ENCODE measurements at places on chromosomes 1 and 21.

DNA sequence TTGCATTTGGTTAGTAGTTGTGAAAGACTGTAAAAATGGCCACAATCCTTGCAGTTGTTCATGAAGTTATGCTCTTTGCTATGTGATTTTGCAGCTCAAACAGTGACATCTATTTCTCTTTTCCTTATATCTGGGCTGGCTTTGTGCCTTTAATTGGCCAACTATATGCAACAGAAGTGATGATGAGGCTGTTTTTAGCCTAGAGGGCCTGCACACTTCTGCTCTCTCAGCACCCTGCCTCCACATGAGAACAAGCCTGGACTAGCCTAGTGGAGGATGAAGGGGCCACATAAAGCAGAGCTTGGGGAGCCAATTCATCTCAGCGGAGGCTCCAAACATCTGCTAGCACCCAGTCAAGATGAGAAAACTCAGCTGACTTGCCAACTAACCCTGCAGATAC lies 339.8 kb downstream of the OMA1 start:
- no peak for DNase-seq

DNA sequence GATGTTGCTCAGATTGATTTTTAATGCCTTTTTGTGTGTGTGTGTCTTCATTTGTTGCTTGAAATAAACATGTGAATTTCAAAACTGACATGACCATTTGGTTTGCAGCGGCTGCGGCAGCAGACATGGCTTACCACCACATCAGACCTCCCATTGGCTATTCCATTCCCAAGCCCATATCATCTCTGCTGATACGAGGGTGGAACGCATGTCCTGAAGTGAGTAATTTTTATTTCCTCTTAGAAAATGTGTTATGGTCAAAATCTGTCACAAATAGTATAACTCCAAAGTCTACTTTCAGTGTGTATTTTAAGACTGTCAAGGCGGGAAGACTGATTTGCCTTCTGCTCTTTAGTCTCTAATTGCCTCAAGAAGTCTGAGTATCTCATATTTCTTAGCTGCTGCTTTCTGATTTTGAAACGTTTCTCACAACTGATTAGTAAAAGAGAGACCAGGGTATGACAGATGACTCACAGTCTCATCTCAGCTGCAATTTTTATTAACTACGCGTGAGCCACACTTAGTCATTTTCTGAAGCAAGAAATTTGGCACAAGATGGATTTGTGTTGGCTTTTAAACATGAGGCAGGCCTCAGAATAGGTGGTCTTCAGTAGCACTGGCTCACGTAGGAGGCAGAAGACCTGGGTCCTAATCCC lies 49.0 kb downstream of the LRRC53 start:
- no peak for DNase-seq

DNA sequence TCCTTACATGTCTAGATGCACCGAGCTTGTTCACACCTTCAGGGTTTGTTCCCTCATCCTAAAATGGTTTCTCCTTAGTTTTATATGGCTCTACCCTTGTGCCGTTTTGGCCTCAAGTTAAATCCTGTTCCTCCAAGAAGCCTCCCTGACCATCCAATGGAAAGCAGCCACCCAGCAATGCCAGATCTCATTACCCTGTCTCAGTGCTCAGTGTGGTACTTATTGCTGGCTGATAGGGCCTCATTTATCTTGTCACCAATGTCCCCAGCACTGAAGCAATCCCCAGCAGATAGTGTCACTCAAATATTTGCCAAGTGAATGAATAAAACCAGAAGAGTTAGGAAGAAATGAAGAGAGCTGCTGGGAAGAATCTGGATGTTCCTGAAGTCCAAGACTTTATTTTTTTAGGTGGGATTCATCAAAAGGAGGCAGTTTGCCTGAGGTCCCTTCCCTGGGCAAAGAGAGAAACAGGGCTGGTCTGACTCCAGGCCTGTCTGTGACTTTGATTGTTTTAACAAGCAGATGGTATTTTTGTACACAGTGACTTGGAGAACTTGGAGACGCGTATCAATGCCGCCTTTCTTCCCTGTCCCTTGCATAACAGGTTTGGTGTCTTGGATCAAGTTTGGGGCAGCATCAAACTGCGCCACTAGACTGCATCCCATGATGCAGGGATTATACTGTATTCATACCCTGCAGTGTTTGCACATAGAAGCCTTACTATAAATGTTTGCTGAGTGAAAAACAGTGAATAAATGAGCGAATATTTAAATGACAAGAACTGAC lies 221.2 kb downstream of the DISC1 start:
- DNase-seq: no peak

DNA sequence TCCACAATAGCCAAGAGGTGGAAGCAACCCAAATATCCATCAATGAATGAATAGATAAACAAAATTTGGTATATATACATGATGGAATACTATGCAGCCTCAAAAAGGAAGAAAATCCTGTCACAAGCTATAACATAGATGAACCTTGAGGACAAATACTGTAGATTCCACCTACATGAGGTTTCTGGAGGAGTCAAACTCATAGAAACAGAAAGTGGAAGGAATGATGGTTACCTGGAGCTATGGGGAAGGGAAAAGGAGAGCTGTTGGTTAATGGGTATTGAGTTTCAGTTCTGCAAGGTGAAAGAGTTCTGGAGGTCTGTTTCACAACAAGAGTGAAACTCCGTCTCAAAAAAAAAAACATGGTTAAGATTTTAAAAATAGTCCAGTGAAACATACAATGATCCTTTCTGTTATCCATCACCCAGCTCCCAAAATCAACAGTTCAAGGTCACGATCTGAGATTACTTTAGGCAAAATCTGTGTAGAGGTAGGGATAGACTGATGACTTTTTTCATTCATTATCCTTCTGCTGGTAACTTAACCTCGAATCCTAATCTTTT lies 80.8 kb upstream of the HNRNPU start:
- no peak for DNase-seq

DNA sequence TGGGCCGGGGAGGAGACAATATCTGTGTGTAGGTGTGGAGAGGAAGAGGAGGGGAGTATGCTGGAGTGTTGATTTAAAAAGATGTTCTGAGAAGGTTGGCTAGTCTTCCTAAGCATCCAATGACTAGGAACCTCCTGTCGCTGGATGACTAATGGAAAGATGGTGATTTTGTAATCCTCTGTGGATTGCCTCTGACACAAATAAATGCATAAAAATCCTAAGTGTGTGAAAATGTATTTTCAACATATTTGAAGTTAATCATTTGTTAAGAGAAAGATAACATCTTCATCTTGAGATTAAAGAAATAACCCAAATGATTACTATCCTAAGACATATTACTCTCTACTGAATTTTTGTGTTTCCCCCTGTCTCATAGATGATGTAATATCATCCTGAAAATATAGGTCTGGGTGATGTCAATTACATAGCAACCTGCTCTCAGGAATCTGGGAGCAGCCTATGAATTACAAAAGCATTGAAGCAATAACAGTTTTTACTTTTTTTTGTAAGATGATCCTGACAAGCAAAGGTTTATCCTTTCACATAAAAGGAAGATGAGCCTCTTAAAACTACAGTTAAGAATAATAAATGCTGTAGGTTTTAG lies 220.5 kb upstream of the MAP1LC3C start:
- DNase-seq: no peak

DNA sequence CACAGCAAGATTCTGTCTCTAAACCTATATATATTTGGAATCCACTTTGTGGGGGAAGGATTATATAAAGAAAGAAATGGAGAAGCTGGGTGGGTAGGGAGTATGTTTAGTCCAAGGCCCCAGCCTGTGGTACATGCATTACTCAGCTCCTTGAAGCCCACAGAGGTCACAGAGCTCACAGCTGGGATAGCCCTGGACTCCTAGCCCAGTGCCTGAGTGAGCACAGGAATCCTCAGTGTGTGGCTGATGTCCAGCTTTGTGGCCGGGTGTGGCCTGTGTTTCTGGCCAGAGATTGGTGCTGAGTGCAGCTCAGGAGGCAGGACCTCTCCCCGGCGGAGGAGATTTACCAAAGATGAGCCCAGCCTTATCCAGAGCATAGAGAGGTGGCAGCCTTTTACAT lies 7.6 kb downstream of the CAPN9 start:
- DNase-seq: no peak

DNA sequence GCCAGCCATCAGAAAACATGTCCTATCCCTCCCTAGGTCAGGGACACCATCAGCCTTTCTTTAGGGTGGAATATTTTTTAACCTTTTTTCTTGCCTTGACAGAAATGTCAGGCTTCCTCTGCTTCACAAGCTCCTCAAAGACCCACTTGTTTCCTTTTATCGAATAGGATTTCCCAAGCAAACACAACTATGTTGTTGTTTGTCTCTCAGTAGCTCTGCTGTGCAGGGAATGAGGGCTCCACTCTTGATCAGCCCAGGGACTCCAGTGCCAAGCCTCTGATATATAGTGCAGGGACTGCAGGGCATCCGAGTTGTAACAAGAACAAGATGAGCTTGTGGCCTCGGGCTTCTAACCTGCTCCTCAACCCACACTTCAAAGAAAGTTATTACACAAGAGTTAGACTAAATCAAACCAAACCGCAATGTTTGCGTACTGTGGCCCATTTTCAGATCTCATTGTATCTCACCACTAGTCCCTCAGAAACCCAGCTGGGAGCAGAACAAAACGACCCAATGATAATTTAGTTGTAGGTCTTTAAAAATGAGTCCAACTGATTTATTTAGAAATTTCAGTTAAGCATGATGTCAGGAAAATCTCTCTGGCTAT lies 108.1 kb downstream of the ATG4C start:
- no peak for DNase-seq

GRCh38 chr1:15075817-15076216 lies 77.7 kb upstream of the TMEM51 start:
- no peak for DNase-seq

DNA sequence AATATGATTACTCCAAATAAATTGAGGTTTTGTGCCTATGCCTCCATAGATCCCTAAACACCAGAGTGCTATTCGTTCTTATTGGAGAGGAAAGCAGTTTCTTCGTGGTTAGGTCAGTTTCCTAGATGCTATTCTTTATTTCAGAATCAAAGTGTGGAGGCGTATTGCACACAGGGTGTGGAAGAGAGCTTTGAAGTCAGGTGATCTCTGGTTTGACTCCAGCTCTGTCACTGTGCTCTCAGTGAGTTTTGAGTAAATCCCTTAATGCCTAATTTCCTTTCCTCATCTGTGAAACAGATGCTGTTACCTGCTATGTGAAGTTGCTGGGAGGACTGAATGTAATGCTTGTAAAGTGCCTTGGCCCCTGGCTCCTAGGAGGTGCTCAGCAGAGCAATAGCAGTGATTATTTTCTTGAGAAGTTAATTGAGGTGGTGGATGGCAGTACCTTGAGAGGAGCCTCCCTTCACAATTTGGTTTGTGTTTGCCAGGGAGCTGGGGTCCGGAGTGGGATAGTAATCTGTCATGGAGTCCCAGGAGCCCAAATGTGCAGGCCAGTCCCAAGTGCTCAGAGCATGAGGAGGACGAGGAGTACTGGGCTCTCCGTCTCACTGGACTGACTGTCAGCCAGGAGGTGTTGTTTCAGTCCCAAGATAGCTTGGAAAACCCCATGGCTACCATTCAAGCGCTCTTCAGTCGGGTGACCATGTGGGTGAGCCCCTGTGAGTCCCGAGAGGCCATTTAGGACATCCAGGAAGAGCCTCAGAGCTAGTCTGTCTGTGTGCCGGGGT lies 14.9 kb downstream of the NTPCR start:
- no peak for DNase-seq

DNA sequence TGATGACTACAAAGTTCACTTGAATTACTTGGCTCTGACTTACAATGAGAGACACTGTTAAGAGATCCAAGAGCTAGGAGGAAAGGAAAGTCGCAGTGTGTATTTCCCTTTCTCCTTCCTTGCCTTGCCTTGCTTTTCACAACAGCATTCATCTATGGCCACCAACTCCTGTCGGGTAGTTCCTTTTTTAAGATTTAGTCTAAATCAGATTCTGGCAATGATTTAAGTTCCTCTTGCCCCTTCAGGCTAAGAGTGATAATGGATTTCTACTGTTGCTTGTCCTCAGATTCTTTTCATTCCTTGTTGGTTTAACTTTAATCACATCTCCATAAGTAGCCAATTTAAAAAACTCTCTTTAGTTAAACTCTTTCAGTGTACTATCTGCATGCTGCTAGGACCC lies 91.9 kb downstream of the GTF2B start:
- no peak for DNase-seq

GRCh38 chr21:44521301-44521927 lies 18.6 kb downstream of the KRTAP10-1 start:
- DNase-seq: no peak

DNA sequence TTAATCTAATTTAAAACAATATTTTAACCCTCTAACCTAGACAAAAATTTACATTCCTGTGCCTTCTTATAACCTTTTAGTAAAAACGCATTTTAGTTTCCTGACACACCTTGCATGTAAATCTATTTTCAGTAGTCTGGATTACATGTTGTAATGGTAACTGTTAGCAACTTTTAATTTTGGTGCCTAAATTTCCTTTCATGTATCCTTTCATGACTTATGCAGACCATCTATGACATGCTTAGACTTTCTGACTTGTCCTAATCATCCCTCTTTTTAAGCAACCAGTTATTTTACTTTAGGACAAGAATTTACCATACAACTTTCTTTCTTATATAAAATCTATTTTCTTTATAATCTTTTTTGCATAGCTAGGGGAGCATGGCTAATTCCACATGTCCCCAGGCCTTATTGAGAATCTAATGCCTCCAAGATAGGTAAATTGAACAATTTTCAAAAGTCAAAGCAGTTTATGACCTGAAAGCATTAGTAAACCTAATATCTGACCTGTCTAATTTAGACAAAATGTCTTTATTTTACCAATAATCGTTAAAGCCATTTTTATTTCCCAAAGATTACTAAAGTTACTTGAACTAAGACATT lies 57.5 kb upstream of the IL12RB2 start:
- DNase-seq: no peak

- DNase-seq: no peak
Observed at GRCh38 chr1:158286487-158286886, 3.2 kb upstream of the CD1C start.

DNA sequence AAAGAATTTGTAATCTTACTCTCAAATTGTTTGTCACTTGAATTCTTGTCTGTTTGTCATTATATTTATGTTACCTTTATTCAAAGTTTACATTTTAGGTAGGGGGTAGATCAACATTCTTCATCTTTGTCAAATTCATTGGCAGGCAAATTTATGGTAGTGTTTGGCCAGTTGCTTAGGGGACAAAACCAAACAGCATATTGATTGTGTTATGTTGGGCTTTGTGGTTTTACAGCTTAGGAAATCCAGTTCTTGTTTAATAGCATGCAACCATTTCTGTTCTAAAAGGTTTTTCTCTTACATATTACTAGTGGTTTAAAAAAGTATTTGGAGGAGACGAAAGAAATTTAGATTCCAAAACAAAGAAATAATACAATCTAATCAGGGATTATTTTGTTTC lies 91.4 kb downstream of the HMCN1 start:
- no peak for DNase-seq

GRCh38 chr1:105270966-105271365 lies 1521.3 kb downstream of the AMY1C start:
- no peak for DNase-seq

DNA sequence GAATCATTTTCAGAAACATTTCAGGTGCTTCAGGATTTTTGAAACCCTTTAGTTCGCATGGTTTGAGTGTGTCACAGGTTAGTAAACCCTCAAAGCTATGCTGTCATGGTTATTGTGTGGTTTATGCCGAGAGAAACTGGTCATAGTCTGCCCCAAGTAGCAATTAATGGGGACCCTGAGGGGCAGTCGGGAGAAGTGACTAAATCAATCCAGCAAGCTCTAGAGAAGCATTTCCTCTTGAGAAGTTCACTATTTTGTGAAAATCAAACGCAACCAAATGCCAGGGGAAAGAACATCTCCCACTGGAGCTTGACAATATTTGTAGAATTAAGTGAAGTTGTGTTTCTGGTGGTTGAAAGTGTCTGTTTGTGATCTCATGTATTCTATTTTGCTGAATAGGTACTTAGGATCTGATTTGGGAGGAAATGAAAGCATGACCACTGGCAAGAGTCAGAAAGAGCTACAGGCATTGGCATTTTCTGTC lies 63.0 kb upstream of the BACH1 start:
- DNase-seq: no peak

All from activated CD4-positive, alpha-beta memory T cell treated with anti-CD3 and anti-CD28 coated beads, Interleukin-2, amount 10 ng/mL, durations not matched to agents 7 days and 5 days (primary cell).